Activated CD8-positive, alpha-beta memory T cell treated with anti-CD3 and anti-CD28 coated beads, Interleukin-2, amount 10 ng/mL, durations not matched to agents 7 days and 5 days (primary cell): ENCODE measurements at places on chromosomes 5 and 9. TPM values are rescaled to one million over a fixed set of nuclear protein-coding genes. Genes with fewer than 3 reads are reported as not detected.

The ORM2 gene
- total RNA-seq, result not detected

DNA sequence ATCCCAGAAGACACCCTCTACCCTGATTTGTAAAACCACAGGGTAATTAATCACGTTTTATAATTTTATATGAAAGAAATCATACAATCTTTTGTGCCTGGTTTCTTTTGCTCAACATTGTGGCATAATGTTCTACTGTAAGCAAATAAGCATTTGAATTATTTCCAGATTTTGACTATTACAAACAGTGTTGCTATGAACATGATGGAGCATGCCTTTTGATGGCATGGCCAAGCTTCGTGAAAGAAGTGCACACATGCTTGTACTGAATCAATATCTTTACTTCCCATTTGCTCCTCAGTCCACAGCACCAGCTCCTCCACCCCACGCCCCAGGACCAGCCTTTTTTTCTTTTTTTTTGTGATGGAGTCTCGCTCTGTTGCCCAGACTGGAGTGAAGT, 29.9 kb downstream of the ACSL6 start:
- H3K4me1 ChIP-seq, result peaks cover 19% of the 10 kb centered on the region
- peaks cover 2% of the 10 kb centered on the region for H3K27me3 ChIP-seq
- DNase-seq, result no peak
- H3K27ac ChIP-seq, result no peak overlapping the region
- no peak overlapping the region for H3K4me3 ChIP-seq

GRCh38 chr9:8643464-8643863, 843.9 kb upstream of the DMAC1 start:
- H3K36me3 ChIP-seq, result no peaks in the 10 kb centered on the region
- H3K27ac ChIP-seq, result no peak overlapping the region
- no peak overlapping the region for H3K4me3 ChIP-seq
- no peaks in the 10 kb centered on the region for H3K4me1 ChIP-seq

The SET gene
- 436 TPM for total RNA-seq

The S1PR3 gene
- total RNA-seq, result 0.06 TPM

The IFNA13 gene
- total RNA-seq, result not detected

- H3K27ac ChIP-seq, result no peak overlapping the region
- no peak for DNase-seq
- peaks cover 46% of the 10 kb centered on the region for H3K4me1 ChIP-seq
- no peak overlapping the region for H3K4me3 ChIP-seq
These were observed 92.7 kb upstream of the TNC start for GRCh38 chr9:115210699-115211098.

The CDKN2B-AS1 gene
- 3.3 TPM for total RNA-seq

GRCh38 chr5:175849153-175849552, 22.2 kb upstream of the CPLX2 start:
- peaks cover 19% of the 10 kb centered on the region for H3K27me3 ChIP-seq
- H3K27ac ChIP-seq, result no peak overlapping the region
- DNase-seq, result no peak

- no peak overlapping the region for H3K27ac ChIP-seq
- H3K27me3 ChIP-seq, result no peaks in the 10 kb centered on the region
- DNase-seq, result no peak
- no peaks in the 10 kb centered on the region for H3K36me3 ChIP-seq
- H3K4me3 ChIP-seq, result no peak overlapping the region
These were observed 9.1 kb downstream of the SLIT3 start for GRCh38 chr5:169291877-169292276.

GRCh38 chr9:28456861-28457260, 883.6 kb upstream of the C9orf72 start:
- no peak overlapping the region for H3K27ac ChIP-seq
- no peaks in the 10 kb centered on the region for H3K27me3 ChIP-seq
- DNase-seq, result no peak
